HT1080 (cell line): ENCODE measurements at places on chromosomes 2 and 18. TPM values are rescaled to one million over a fixed set of nuclear protein-coding genes. Genes with fewer than 3 reads are reported as not detected.
A peak's percentile ranks its signal among the peaks of the same experiment; 100 is the strongest.

DNA sequence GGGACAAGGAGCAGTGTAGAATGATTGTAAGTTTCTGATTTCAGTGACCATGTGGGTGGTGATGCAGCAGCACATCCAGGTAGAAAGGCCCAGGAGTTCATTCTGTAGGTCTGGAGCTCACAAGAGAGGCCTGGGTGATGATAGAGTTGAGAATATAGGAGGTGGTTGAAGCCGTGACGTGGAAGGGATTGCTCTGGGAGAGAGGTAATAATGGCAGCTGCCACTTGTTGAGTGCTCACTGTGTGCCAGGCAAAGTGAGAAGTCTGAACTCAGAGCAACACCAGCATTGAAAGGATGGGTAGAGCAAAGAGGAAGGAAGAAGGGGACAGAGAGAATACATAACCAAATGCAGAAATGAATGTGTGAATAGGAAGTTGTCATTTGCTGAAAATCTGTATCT lies 3.3 kb downstream of the TTLL4 start:
- DNase-seq, result no peak

GRCh38 chr18:22385718-22386117 lies 32.0 kb downstream of the CTAGE1 start:
- peak; percentile 83 for DNase-seq

GRCh38 chr2:106961328-106961727 lies 75.4 kb upstream of the ST6GAL2 start:
- DNase-seq, result no peak

DNA sequence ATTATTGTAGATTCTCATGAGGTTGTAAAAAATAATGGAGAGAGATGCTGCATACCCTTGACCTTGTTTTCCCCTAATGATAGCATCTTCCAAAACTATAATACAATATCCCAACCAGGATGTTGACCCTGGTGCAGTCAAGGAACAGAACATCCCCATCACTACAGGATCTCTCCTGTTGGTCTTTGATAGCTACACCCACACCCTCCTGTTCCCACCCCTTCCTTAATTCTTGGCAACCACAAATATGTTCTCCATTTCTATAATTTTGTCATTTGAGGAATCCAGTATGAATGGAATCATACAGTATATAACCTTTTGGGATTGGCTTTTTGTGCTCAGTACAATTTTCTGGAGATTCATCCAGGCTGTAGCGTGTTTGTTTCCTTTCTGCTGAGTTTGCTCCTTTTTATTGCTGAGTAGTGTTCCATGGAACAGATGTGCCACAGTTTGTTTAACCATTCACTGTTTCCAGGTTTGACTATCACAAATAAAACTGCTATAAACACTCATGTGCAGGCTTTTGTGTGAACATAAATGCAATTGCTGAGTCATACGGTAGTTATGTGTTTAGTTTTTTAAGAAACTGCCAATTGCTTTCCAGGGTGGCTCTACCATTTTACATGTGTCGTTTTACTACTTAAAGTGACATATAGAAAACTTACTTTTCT lies 22.2 kb downstream of the MCFD2 start:
- DNase-seq, result peak; percentile 48

DNA sequence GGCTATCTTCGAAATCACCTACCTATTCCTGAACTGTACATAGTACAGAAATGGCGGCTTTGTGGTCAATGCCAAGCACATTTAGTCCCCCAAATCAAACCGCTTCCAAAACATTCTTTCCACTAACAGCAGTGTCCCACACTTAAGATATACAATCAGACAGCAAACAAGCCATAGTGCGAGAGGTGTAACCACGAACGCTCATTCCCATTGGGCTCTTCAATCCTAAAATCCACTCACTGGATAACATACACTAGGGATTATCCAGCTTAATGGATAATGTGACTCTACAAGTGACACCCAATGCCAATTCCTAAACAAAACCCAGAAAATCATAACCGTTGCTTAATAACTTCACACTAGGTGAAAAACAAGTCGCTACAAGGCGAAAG lies 2.0 kb downstream of the XPO1 start:
- DNase-seq, result no peak

Gene CHRNG
- total RNA-seq, result not detected in 2 replicates
